Activated T-helper 2 cell treated with anti-CD3 and anti-CD28 coated beads, Interferon-gamma antibody, Interleukin-2, Interleukin-4, amounts not matched to agents 10 μg/mL and 5 μg/mL and 100 μg/mL, durations not matched to agents 14 hours and 24 hours and 36 hours (primary cell): ENCODE measurements at places on chromosomes 12 and 14.

- DNase-seq: no peak
These were observed 179.4 kb downstream of the PHLDA1 start for GRCh38 chr12:75852143-75852542.

DNA sequence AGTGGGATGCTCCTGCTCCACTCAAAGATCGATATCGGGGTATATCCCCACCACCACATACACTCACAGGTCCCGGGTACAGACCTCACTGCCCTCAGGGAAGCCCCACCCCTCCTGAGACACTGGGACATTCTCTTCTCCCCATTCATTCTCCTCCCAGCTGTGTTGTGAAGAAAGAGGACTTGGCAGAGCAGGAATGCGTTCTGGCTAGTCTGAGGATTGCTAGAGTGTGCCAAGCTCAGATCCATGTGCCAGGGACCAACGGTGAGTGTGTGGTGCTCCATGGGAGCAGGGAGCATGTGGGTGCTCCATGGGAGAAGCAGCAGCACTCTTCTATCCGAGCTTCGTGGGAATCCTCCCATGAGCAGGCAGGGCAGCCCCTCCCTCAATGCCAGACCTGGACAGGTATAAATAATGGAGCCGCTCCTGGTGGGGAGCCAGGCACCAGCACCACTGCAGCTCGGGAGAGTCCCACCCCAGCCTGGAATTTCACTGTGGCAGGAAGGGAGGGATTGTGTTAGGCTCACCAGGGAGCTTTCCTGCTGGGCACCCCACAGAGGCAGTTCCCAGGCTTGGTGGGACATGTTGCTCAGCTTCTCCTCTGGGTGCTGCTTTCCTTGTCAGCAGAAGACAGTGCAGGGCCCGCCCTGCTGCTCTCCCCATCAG is 2.3 kb upstream of the KRT5 start:
- no peak for DNase-seq

GRCh38 chr12:24705741-24706358 is 243.1 kb downstream of the BCAT1 start:
- DNase-seq: no peak

- no peak for DNase-seq
These were observed 13.1 kb downstream of the CFAP54 start for GRCh38 chr12:96502477-96502876.

- no peak for DNase-seq
These were observed 40.5 kb upstream of the MANSC4 start for GRCh38 chr12:27820564-27820963.

GRCh38 chr12:80756875-80757274 is 40.2 kb downstream of the MYF5 start:
- no peak for DNase-seq
